ENCODE measurements at places on chromosomes 16 and 17.

- no peak for DNase-seq
- H3K4me3 ChIP-seq: no peak overlapping the region
- no peaks in the 10 kb centered on the region for H3K27me3 ChIP-seq
- peak overlapping the region; percentile 36 for H3K27ac ChIP-seq
Observed at GRCh38 chr17:57939797-57940196, 15.4 kb downstream of the CUEDC1 start.

- no peak overlapping the region for H3K27ac ChIP-seq
- H3K36me3 ChIP-seq: no peaks in the 10 kb centered on the region
Observed at GRCh38 chr16:62014319-62014923, 21.8 kb downstream of the CDH8 start.

- no peaks in the 10 kb centered on the region for H3K4me1 ChIP-seq
- no peaks in the 10 kb centered on the region for H3K36me3 ChIP-seq
- H3K4me3 ChIP-seq: no peak overlapping the region
- DNase-seq: peak; percentile 37
Observed at GRCh38 chr17:83179811-83180210, 100.4 kb downstream of the METRNL start.

DNA sequence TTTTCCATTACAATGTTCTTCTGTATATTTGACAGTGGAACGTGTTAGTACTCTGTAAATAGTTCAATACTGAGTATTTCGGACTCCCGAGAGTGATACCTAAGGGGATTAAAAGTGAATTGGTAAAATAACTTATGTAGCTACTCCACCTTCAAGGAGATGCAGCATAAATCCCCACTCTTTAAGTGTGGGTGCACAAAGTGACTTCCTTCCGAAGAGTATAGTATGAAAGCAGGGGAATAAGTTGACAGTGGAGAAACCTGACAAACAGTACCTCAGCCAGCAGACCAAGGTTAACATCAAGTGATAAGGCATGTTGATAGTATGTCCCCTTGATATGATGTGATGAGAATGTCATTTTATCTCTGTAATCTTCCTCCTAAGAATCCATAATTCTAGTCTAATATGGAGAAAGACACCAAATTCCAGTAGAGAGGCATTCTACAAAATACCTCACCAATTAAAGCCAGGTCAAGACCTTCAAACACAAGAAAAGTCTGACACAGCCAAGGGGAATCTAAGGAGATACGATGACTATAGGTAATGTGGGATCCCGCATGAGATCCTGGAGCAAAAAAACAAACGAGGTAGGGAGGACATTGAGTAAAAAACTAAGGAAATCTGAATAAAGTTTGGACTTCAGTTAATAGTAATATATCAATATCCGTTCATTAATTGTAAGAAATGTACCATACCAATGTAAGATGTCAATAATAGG, 1.8 kb upstream of the ZPBP2 start:
- H3K36me3 ChIP-seq: no peaks in the 10 kb centered on the region
- DNase-seq: no peak
- no peak overlapping the region for H3K27ac ChIP-seq
- H3K4me3 ChIP-seq: no peak overlapping the region
- H3K27me3 ChIP-seq: peaks cover 61% of the 10 kb centered on the region

Measured in endodermal cell (in vitro differentiated cells).